ENCODE measurements at places on chromosomes 13 and 19. TPM values are rescaled to one million over a fixed set of nuclear protein-coding genes. Genes with fewer than 3 reads are reported as not detected.

DNA sequence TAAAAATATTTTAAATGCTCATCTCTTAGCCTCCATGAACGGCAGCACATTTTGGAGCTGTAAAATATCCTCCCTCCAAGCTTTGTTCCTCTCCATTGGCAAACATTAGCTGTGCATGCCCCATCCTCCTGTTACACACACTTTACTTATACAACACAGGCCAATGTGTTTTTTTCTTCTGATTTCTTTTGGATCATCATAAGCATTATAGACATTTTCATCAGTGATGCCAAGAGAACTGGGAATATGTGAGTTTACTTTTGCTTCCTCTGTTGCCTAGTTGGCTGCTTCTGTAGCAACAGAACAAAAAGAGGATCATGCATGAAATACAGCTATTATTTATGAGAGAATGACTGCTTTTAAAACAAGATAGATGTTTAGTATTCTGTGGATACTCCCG lies 142.6 kb downstream of the PCDH9 start:
- DNase-seq: no peak

DNA sequence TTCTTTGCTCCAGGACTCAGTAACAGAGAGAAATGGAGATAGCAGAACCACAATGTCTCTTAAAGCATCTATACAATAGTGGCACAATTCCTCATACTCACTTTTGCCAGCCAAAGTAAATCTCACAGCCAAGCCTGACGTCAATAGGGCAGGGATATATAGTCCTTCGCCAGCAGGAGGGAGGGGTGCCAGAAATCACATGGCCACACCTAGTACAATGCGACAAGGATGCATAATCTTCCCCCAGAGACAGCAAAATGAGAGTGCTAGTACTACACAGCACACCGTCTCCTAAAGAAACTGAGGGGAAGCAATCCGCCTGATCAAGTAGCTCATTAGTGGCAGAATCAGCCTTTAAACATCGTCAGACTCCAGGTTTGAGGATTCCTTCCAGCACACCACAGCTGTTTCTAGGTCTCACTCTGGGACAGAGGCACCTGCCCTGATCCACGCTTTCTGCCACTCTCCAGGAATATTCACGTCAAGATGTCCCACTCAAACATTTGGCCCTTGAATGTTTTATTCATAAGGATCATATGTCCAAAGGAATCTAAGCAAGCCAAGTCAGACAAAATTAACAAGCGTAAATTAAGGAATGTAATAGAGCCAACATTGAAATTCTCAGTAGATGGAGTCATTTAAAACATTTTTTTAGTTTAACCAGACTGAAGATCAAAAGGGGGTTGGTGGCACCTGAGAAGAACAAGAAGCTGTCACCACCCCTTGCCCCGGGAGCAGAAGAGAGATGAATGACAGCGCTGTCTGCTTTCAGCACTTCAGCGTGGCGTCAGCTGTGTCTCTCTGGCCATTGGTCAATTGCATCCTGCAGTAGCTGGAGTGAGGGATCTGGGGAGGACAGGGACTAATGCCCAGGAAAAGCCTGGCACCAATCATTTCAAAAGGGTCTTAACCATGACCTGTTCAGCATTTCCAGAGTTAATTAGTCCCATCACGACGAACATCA lies 63.5 kb upstream of the SERP2 start:
- peak; percentile 31 for DNase-seq

- no peak for DNase-seq
Observed at GRCh38 chr13:94382960-94383359, 96.5 kb downstream of the DCT start.

GRCh38 chr13:77016888-77017623 lies 9.9 kb downstream of the FBXL3 start:
- no peak for DNase-seq

DNA sequence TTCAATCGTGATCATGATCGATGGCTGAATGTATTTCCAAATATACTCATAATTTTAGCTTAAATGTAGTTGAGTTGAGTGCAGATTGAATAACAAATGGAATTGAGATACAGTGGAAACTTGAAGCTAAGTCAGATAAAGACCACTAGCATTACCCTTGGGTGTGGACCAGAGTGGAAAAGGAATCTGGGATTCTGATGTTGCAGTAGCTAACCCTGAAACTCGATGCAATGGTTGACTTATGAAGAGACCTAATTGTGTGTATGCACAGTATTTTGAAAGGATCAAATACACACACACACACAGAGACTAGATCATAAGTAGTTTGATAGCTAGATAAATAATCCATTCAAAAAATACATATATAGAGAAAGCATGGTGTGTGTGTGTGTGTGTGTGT lies 135.8 kb downstream of the RXFP2 start:
- DNase-seq: no peak

- no peak for DNase-seq
Observed at GRCh38 chr19:12800923-12801465, 606 bp downstream of the PRDX2 start.

DNA sequence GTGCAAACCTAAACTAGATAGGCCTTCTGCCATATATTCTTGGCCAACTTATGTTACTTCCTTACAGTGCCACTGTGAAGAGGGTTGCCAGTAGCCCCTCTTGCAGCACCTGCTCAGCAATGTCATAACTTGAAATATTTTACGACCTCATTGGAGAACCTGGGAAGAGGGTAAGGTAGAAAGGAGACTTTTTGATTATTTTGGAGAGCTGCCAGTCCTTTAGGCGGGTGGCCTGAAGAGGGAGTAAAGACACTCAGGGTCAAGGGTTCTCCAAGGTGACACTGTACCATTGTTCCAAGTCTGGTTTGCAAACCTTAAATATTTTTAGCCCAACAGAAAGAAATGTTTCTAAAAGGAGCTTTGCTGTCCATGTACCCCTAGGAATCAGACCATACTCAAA lies 118.3 kb downstream of the FLT1 start:
- DNase-seq: no peak

DNA sequence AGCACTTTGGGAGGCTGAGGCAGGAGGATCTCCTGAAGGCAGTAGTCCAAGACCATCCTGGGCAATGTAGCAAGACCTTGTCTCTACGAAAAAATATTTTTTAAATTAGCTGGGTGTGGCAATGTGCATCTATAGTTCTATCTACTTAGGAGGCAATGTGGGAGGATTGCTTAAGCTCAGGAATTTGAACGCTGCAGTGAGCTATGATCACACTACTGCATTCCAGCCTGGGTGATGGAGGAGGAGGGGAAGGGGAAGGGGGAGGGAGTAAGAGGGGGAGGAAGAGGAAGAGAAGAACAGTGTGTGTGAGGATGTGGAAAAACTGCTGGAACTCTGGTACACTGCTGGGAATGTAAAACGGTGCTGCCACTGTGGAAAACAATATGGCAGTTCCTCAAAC lies 9.2 kb upstream of the CLIP3 start:
- no peak for DNase-seq

DNA sequence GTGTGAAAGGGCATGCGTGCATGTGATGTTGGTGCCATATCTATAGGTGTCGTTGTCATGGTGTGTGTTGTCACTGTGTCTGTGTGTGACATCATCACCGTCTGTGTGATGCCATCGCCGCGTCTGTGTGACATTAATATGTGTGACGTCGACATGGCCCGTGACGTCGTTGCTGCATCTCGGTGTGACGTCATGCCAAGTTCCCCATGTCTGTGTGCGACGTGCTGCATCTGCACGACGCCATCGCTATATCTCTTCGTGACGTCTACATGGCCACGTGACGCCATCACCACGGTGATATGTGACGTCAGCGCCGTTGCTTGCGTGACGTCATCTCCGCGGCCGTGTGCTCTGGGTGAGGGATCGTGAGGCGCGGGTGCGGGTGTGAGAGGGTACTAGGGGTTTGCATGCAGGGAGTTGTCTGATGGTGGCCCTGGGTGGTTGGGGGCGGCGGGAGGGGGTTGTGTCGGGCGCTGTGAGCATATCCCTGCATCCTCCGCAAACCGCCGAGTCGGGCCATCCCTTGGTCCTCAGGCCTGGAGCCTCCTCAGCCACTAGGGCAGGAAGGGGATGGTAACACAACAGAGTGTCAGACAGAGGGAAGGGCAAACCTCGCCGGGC lies 14.6 kb downstream of the GTPBP3 start:
- DNase-seq: no peak

GRCh38 chr19:14248578-14249011 lies 42.6 kb upstream of the ADGRL1 start:
- peak; percentile 57 for DNase-seq

DNA sequence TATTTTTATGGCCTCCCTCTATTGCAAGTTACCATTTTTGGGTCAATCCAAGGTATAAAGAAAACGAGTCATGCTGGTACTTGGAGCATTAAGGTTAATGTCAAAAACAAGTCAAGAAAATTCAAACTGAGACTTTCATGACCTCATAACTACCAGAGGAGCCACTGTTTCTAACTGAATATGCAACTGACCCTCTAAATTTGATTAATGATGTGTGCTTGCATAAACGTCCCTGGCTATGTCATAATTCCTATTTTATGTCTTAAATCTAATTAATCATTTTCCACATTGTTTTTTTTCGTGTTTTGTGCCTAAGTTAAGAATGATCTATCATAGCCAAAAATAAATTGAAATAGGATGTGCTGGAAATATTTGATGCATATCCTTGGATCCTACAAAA lies 396.7 kb upstream of the GPC6 start:
- DNase-seq: no peak

DNA sequence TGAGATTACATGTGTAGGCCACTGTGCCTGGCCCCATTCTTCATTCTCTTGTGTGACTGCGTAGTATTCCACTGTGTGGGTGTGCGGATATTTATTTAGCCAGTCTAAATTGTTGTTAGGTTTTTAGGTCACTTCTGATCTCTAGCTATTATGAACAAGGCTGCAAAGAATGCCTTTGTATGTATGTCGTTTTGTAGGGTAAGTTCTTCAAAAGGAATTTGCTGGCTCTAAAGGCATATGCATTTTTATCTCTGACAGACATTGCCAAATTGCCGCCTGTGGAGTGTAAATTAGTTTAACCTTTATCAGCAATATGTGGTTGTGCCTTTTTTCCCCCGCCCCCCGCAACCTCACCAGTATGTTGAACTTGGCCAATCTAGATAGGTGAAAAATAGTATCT lies 30.3 kb upstream of the EHD2 start:
- no peak for DNase-seq

GRCh38 chr19:33273881-33274662 lies 28.3 kb downstream of the CEBPA start:
- DNase-seq: peak; percentile 51

- DNase-seq: no peak
Observed at GRCh38 chr13:100725472-100725871, 50.9 kb upstream of the TMTC4 start.

- DNase-seq: no peak
Observed at GRCh38 chr13:50159607-50160006, 144.4 kb downstream of the KCNRG start.

GRCh38 chr13:32212421-32212820 lies 102.7 kb downstream of the ZAR1L start:
- peak; percentile 59 for DNase-seq

DNA sequence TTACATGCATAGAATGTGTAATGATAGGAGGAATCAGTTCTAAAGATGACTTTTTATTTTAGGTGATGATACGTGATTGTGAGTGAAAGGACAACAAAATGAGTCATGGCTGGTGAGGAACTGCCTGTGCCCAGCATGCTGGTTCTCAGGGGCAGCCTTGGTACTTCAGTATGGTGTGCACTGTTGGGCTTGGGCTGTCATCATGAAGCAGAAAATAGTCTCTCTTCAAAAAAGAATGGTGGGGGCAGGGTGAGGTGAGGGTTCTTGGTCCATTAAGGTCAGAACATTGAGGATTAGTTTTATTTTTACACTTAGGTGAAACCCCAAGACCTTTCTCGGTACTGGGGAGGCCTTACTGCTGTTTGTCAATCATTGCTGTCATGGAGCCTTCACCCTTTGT lies 309.5 kb downstream of the MTUS2 start:
- DNase-seq: no peak

DNA sequence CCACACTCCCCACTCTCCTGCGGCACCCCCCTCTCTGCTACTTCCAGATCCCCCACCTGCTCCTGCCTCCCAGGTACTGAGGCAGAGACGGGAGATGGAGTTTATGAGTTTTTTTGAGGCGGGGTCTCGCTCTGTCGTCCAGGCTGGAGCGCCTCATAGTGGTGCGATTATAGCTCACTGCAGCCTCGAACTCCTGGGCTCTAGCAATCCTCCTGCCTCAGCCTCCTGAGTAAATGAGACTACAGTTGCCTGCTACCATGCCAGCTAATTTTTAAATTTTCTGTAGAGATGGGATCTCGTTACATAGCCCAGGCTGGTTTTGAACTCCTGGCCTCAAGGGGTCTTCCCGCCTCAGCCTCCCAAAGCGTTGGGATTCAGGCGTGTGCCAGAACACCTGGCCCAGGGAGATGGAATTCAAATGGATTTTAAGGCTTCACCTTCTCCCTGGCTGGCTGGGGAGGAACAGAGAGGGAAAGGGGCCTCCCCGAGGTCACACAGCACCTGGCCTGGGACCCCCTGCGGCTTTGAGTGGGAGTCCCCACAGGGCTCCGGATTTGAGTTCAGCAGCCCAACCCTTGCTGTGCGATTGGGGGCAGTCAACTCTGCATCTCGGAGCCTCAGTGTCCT lies 19.5 kb upstream of the TNFAIP8L1 start:
- no peak for DNase-seq

- no peak for DNase-seq
Observed at GRCh38 chr13:94708031-94708859, 4.1 kb downstream of the SOX21 start.

- peak; percentile 78 for DNase-seq
Observed at GRCh38 chr19:46984077-46985010, 35.3 kb upstream of the NPAS1 start.

GRCh38 chr13:108572782-108573211 lies 56.6 kb upstream of the MYO16 start:
- no peak for DNase-seq

GRCh38 chr13:24013189-24013588 lies 115.9 kb upstream of the C1QTNF9B start:
- DNase-seq: no peak

GRCh38 chr19:48591021-48591420 lies 15.5 kb upstream of the SPACA4 start:
- DNase-seq: peak; percentile 44

DNA sequence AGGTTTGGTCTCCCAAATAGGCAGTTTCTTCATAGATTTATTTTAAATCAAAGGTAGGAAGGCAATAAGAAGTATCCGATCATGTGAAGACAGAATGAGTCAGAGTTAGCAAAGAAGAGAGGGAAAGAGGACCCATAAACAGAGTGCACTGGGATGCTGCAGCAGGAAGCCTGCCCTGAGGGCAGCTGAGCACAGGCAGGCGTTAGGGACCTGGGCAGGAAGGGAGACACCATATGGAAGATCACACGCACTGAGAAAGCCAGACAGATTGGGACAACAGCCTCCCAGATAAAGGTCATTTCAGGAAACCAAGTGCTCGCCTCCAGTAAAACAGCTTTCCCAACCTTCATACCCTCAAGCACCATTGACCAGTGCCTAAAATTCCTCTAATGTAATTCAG lies 598.0 kb downstream of the EFNB2 start:
- DNase-seq: peak; percentile 33

Gene C19orf67
- total RNA-seq: not detected

Gene SIGLEC14
- total RNA-seq: not detected

Gene OR7C1
- not detected for total RNA-seq

Gene TMEM38A
- 3.5 TPM for total RNA-seq

Gene CEACAM3
- not detected for total RNA-seq

Gene ZNF528
- total RNA-seq: 28.4 TPM

Gene EMP3
- 98.0 TPM for total RNA-seq

Gene FGF22
- not detected for total RNA-seq

Gene TEAD2
- 20.3 TPM for total RNA-seq

Gene CRB3
- 0.34 TPM for total RNA-seq

Gene RYR1
- total RNA-seq: not detected

Gene SIGLEC8
- not detected for total RNA-seq

Gene ZNF835
- 0.71 TPM for total RNA-seq

Gene ABCA7
- total RNA-seq: 13.5 TPM

Gene HTR2A
- total RNA-seq: 0.02 TPM

Gene AMER2
- not detected for total RNA-seq

Gene ACTN4
- total RNA-seq: 271 TPM
